ENCODE measurements at places on chromosomes 11 and 22.

DNA sequence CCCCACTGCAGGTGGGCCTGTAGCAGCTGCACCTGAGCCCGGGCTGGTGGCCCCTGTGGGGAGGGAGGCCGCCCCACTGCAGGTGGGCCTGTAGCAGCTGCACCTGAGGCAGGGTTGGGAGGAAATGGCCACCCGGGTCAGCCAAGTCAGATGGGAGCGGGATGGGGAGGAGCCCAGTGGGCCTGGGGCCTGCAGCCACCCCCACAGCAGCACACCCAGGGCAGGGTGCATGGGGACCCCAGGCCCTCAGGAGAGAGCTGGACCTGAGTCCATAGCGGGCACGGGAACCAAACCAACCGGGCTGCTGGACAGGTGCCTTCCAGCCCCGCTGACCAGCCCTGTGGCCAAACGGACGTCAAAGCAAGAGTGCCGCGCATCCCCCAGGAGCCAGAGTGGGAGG lies 61.7 kb downstream of the BRD1 start:
- no peak for DNase-seq

DNA sequence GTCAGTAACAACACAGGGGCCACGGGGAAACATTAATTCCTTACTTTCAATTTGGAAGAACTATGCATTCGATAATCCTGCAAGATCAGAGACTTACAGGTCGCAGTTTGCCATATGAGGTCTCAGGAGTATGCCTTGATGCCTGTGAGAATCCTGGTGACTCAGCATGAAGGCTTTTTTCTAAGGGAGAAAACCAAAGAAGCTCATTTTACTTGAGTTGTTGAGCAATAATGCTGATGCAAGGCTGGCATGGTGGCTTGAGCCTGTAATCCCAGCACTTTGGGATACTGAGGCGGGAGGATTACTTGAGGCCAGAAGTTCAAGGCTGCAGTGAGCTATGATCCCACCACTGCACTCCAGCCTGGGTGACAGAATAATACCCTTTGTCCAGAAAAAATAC lies 26.6 kb downstream of the ATG16L2 start:
- no peak for DNase-seq

DNA sequence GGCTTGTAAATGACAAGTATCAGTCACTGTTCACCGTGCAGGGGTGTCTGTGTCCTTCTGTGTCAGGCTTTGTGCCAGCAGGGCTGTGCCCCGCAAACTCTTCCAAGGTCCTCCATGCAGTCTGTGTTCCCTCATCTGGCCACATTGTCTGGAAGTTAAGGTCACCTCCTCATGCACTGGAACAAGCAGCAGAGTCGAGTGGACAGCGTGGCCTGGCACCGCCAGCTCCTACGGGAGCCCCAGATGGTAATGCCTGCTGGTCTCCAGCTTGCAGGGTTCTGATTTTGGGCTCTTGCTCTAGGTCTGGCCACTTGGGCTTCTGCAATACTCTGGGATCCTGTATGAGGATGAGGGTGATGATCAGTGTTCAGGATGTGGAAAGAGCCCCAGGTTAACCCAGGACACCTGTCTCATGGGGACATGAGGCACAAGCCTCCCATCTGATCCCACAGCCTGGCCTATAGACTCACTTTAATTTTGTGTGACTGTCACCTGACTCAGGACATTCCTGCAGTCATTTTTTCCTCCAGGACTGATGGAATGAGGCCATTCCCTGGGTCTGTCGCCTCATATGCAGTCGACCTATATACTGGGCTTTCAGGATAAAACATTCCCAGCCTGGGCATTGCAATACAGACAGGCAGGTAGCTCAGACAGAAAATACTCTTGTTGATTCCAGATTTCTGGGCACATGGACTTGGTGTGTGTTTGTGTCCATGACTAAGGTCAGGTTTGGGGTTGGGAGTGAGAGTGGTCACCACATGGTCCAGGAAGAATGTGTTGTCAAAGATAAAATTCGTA lies 106.3 kb upstream of the TOP3B start:
- no peak for DNase-seq

- no peak for DNase-seq
These were observed 6.4 kb upstream of the MUC6 start for GRCh38 chr11:1042626-1043562.

- DNase-seq: no peak
These were observed 37.8 kb downstream of the PAMR1 start for GRCh38 chr11:35487532-35488078.

GRCh38 chr11:100575860-100576717 lies 111.0 kb upstream of the ARHGAP42 start:
- no peak for DNase-seq

- DNase-seq: no peak
These were observed 137.0 kb downstream of the ST3GAL4 start for GRCh38 chr11:126492331-126493082.

DNA sequence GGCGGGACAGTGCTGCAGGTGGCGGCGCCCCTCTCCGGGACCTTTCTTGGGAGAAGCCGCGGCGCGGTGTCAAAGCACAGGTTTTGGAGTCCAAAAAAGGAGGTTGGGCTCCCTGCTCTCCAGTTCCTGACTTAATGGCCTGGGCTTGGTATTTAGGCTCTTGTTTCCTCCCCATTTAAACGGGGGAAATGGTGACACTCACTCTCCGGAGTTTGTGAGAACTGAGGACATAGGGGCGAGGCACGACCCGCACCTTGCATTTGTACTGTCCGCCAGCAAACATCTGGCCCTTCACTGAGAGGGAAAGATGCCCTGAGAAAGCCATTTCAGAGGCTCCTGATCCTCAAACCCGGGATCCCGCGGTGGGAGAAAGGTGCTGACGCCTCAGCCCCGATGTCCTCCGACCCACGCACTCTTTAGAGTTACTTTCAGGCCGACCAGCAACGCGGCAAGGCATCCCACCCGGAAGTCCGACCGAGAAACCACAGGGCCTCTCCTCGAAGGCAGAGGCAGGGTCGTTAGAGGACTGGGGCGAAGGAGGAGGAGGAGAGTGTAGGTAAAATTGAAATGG lies 2.9 kb upstream of the WDR74 start:
- no peak for DNase-seq

- no peak for DNase-seq
These were observed 15.8 kb upstream of the OMP start for GRCh38 chr11:77086521-77087472.

DNA sequence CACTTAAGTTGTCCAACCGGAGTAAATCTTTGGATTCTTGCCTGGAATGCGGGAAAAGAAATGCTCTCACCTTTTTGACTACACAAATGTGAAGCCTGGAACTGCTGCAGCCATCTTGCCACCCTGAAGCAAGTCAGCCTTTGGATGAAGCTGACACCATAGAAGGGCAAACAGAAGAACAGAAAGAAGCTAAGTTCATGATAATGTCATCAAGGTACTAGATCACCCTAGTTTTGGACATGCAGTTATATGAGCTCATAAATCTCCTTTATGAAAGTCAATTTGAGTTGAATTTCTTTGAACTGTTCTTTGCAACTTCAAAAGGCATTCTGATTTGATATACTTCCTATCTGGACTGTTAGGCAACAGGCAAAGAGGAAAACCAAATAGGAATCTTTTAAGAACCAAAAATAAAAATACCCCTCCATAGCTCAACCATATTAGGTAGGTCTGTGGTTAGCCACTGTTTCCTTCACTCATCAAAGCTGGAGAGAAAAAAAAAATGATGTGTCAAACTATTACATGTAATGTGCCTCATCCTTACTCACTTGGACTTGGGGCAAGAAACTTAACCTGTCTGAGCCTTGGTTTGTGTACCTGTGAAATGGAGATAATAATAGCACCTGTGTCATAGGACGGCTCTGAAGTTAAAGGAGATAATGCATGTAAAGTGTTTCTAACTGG lies 91.9 kb downstream of the WT1 start:
- no peak for DNase-seq

- DNase-seq: no peak
These were observed 37.0 kb downstream of the PC start for GRCh38 chr11:66920978-66921784.

GRCh38 chr11:87190071-87190470 lies 152.3 kb downstream of the TMEM135 start:
- DNase-seq: no peak

GRCh38 chr22:44080936-44081861 lies 57.1 kb downstream of the PARVB start:
- peak; percentile 67 for DNase-seq

DNA sequence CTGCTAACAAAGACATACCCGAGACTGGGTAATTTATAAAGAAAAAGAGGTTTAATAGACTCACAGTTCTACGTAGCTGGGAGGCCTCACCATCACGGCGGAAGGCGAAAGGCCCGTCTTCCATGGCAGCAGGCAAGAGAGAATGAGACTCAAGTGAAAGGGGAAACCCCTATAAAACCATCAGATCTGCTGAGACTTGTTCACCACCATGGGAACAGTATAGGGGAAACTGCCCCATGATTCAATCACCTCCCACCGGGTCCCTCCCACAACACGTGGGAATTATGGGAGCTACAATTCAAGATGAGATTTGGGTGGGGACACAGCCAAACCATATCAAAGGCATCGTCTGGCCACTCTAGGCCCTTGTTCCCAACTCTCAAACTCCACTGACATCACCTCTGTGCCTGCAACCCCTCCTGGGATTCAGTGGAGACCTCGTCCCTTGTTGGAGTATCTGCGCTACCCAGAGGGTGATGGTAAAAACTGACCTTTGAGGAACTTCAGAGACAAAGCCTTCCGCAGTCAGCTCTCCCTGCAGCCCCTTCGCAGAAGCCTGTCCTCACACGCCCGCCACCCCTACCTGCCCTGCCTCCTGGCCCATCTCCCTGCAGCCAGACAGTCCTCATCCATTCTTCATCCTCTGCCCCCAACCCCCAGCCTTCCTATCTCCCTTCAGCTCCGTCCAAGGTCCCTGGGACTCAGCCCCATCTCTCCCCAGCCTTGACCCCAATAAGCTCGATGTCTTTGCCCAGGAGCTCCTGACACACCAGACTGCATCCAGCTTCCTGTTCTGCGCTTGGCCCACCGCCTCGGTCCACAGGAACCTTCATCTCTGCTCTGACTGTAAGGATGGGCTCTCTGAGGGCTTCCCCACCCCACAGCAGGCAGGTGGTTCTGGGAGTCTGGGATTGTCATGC lies 15.8 kb downstream of the CCND1 start:
- DNase-seq: no peak

- DNase-seq: no peak
These were observed 12.5 kb upstream of the CREB3L1 start for GRCh38 chr11:46264976-46265375.

DNA sequence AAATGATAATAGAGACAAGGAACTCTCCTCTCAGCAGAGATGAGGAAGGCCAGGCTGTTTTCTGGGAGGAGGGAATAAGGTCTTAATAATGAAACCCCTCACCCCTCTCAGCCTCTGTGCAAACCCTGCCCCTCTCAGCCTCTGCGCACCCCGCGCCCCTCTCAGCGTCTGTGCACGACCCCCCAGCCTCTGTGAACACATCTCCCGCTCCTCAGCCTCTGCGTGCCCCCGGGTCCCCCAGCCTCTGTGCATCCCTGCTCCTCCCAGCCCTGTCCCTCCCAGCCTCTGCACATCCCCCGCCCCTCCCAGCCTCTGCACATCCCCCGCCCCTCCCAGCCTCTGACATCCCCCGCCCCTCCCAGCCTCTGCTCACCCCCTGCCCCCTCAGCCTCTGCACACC lies 837.8 kb downstream of the TBC1D22A start:
- no peak for DNase-seq

- no peak for DNase-seq
These were observed 3.3 kb upstream of the GRAMD1B start for GRCh38 chr11:123426789-123427188.

GRCh38 chr11:74842967-74843366 lies 94.3 kb downstream of the RNF169 start:
- DNase-seq: no peak

- no peak for DNase-seq
These were observed 72.5 kb downstream of the SWAP70 start for GRCh38 chr11:9736365-9736764.

- DNase-seq: peak; percentile 29
These were observed 131.2 kb downstream of the BUD13 start for GRCh38 chr11:116641561-116642045.

DNA sequence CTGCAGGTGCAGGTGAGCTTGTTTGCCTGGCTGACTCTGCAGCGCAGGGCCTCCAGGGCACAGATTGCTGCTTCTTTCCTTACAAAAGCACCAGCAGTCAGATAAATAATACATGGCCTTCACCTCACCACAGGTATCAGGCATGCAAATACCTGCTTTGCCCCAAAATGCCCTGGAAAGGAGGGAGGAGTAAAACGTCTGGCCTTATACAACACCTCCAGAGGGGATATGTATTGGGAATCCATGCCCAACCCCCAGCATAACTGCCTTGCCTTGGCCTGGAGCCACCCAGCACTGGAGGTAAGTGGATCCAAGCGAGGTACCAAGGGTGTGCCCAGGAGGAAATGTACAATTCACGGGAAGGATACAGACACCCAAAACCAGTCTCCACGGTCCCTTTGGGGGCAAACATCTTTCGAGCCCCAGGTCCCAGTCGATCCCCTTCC lies 860 bp downstream of the TMEM184B start:
- DNase-seq: no peak

DNA sequence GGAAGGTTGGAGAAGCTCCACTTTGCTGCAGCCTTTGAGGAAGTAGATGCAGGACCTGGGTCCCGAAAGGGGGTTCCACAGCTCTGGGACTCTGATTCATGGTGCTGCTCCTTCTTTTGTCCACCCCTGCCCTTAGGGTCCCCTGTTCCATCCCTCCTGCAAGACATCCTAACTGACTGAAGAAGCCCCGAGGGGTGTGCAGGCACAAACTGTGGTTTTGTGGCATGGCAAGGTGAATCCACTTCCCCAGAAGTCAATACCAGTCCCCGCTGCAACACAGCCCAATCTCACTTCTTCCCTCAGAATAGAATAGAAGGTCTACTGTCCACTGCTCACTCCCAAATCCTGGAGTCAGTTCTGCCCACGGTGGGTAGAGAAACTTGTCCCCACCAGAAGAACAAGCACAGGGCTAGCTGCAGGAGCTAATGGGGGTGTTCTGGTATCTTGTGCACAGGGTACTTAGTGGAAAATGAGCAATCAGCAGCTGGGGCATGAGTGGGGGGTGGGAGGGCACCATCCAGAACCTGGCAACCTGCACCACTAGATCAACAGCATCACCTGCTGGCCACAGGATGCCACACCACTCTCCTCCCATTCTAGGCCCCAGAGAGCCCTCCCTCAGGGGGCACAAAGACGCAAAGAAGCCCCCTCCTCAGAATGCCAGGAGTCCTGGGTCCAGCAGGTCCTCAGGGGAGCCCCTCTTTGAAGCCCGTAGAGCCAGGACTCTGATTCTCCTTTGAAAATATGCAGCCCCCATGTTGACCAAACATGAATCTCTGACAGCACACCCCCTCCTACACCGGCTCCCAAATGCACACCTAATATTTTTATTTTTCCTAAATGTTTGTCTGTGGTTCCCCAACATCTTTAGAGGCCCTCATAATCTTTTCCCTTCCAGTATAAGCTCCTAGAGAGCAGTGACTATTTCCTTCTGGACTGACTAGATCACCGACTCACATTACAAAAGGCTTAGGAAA lies 14.1 kb downstream of the SPATA19 start:
- DNase-seq: no peak

- no peak for DNase-seq
These were observed 92.4 kb downstream of the JRKL start for GRCh38 chr11:96482193-96482592.

GRCh38 chr22:47918276-47918921 lies 1155.9 kb downstream of the TBC1D22A start:
- DNase-seq: no peak

- no peak for DNase-seq
These were observed 396 bp downstream of the OSBP start for GRCh38 chr11:59615120-59615636.

GRCh38 chr11:67271541-67272284 lies 5.4 kb downstream of the GRK2 start:
- DNase-seq: no peak
